Lower leg skin (tissue), 4 donors: ENCODE measurements at places on chromosomes 4 and X. TPM values are rescaled to one million over a fixed set of nuclear protein-coding genes. Genes with fewer than 3 reads are reported as not detected.

MTMR8 gene
- 1.7 TPM for total RNA-seq

GRCh38 chr4:113080624-113081023 lies 31.2 kb downstream of the ANK2 start:
- no peak for DNase-seq

DNA sequence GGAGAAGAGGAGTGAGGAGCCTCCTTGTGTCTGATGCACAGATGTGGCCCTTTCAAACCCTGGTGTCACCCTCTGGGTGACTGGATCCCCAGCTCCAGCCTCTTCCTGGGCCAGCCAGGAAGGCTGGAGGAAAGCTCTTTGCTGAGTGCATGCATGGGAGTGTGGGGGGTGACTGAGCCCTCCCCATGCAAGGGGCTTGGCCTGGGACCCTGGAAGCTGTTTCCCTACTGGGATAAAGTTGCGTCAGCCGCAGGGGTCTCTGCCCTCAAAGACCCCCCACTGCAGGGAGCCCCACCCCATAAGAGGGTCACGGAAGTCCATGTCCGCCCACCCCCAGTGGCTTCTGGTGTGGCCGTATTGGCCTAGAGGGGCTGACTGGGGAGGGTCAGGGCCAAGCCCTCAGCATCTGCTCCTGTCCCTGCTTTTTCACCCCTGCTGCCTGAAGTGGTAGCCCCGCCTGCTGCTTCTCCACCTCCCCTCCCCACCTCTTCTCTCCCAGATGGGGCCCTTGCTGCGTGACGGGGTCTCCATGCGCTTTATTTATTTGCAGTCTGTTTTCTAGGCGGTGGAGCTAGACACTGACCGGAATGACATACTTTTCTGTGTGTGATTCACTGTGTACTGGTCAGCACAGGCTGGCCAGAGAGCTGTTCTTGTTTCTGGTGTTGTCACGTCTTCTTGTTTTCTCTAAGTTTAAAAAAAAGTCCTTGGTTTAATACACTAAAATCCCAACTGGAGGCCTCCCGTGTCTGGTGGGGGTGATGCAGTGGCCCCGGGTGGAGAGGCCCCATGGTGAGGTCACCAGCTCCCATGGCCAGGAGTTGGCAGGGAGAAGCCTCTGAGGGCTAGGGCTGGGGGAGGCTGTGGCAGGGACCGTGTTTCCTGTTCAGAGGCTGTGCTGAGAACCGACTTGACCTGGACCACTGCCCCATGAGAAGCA lies 3.6 kb downstream of the SMIM10L2A start:
- DNase-seq, result peak; percentile 74

DNA sequence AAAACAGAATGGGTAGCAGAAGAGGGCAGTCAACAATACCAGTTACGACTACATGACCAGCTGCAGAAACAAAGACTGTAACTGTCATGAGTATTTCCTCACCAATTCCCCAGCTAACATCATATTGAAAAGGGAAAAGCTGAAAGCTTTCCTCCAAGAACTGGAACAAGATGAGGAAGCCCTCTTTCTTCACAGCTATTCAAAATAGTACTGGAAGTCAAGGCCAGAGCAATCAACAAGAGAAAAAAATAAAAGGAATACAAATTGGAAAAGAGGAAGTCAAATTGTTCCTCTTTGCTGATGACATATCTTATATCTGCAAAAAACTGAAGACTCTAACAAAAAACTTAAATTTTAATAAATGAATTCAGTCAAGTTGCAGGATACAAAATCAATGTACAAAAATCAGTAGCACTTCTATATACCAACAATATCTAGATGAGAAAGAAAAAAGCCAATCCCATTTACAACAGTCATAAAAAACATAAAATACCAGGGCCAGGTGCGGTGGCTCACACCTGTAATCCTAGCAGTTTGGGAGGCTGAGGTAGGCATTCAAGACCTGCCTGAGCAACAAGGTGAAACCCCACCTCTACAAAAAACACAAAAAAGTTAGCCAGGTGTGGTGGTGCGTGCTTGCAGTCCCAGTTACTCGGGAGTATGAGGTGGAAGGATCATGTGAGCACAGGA lies 125.4 kb downstream of the ATP8A1 start:
- DNase-seq, result no peak

- DNase-seq, result no peak
Observed at GRCh38 chrX:103100484-103100883, 7.5 kb upstream of the NXF3 start.
